ENCODE measurements at places on chromosomes 4 and X. TPM values are rescaled to one million over a fixed set of nuclear protein-coding genes. Genes with fewer than 3 reads are reported as not detected.

TMEM156 gene
- total RNA-seq = 12.4 TPM

SCRG1 gene
- not detected for total RNA-seq

CHRDL1 gene
- not detected for total RNA-seq

GYPE gene
- total RNA-seq = not detected

RAB9B gene
- 0.31 TPM for total RNA-seq

NOCT gene
- 8.6 TPM for total RNA-seq

AFM gene
- total RNA-seq = not detected

OTUD4 gene
- 39.4 TPM for total RNA-seq

SLC6A14 gene
- total RNA-seq = not detected

ENPEP gene
- not detected for total RNA-seq

GABRG1 gene
- not detected for total RNA-seq

RBMX gene
- total RNA-seq = 265 TPM

CTAG2 gene
- total RNA-seq = not detected

SPACA5 gene
- not detected for total RNA-seq

All from activated CD8-positive, alpha-beta T cell treated with anti-CD3 and anti-CD28 coated beads, Interleukin-2, amount 10 ng/mL, durations not matched to agents 7 days and 5 days (primary cell).